ENCODE measurements at places on chromosomes 1 and 21.

DNA sequence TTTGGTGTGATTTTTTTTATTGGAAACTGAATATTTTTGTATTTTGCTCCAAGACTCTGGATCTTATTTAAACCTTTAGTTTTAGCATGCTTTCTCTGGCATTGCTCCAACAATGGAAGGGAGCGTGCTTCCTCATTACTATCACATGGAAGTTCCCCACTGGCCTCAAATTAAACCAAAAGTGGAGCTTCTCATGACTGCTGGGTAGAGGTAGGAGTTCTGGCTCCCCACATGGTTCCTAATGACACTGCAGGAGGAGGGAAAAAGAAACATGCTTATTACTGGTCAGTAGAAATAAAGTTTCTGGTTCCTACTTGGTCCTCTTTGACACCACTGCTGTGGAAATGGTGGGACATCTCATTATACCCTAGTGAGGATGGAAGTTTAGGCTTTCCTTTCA lies 310.5 kb downstream of the PTGER3 start:
- no peak for DNase-seq

- no peak for DNase-seq
Observed at GRCh38 chr21:45778686-45779085, 135.2 kb downstream of the PCBP3 start.

GRCh38 chr1:3674100-3675094 lies 22.1 kb downstream of the TP73 start:
- no peak for DNase-seq

GRCh38 chr1:6554907-6555778 lies at the start of gene TAS1R1:
Gene TAS1R1, plus strand, starts transcription at chr1:6555307. Its CDS starts 67 bp downstream, at chr1:6555374.
- no peak for DNase-seq

- DNase-seq: no peak
Observed at GRCh38 chr1:162937716-162938395, 76.9 kb upstream of the CCDC190 start.

- peak; percentile 38 for DNase-seq
Observed at GRCh38 chr21:34889320-34889675, 159.8 kb downstream of the RUNX1 start.

DNA sequence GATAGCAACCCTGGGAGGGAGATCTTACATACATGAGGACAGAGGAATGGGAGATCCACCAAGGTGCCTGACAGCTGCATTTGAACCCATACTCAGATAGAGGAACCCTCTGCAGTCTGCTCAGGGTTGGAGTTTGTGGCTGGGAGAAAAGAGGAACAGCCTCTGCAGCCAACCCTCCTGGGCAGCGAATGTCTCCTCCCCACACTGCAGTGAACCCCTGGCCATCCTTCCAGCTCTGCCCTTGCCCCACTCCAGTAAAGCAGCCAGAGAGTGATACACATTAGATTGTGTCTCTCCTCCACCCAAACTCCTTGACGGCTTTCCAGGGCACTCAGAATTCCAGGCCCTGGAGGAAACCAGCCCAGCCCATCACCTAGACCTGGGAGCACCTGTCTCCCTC lies 137.7 kb downstream of the RUNX1 start:
- DNase-seq: no peak

- no peak for DNase-seq
Observed at GRCh38 chr1:219201656-219202055, 28.0 kb downstream of the LYPLAL1 start.

DNA sequence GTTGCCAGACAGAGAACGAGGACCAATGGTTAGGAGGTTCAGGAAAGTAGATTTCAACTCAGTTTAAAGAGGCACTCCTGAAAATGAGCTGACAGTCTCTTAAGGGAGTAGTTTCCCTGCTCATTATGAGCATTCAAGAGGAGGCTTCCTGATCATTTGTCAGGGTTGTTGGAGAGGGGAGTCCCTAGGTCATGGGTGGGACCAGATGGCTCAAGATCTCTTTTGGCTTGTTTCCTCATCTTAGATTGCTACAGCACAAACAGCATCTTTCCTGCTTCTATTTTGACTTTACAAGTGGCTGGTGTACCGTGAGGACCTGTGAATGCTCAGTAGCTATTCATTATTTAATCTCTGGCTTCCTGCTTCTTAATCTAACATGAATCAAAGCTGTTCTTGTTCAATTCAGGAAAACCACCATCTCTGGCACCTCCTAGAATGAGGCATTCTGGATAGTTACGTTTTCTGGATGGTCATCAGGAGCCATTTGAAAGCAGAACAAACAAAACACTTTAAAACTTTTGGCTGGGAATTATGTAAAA lies 47.6 kb downstream of the PEX14 start:
- DNase-seq: no peak
